ENCODE measurements at places on chromosomes 7 and 10.

DNA sequence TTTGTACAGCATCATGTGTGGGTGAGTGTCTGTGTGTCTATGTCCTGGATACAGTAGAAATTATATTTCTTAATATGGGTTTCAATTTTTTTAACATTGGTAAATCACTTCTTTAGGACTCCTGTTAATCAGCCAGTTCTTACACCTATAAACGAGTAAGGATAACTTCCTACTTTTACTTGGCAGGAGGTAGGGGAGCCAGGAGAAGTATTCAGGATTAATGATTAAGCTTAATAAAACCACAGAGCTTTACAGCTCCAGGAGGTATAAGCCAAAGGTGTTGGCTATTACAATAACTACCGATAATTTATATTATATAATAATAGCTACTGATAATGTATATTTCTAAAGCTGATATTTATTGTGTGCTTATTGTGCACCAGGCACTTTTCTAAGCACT lies 1.7 kb upstream of the FAM3C start:
- DNase-seq: no peak

GRCh38 chr10:124344931-124345330 lies 73.8 kb downstream of the OAT start:
- no peak for DNase-seq

- DNase-seq: no peak
Observed at GRCh38 chr7:27418541-27418940, 175.9 kb downstream of the EVX1 start.

DNA sequence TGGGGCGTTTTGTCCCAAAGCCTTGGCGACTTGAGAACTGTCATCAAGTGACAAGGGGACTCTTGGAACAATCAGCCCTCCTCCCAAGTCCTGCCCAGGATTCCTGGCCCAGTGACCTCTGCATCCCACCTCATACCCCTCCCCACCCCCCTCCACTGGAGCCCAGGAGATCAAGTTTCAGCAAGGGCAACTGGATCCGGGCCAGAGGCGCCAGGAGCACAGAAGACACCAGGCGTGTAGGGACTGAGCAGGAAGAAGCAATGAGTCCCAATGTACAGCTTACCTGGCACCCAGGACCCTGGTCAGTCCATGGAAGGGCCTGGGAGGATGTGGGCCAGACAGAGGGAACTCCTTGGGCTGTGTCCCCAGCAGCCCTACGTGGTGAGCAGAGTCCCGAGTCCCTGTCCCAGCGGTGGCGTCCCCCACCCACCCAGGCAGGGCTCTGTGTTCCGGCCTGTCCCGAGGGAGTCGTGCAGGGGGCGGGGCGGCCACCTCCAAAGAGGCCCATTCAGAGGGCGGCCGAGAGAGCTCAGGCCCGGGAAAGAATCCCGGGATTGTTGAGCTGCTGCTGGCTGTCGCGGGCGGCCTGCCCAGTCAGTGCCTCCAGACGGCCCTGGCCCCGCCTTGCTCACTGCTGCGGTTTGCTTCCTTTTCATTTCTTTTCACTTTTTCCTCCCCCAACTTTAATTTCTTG lies 254.1 kb downstream of the TNS3 start:
- DNase-seq: no peak

- DNase-seq: peak; percentile 6
Observed at GRCh38 chr7:90262438-90262837, 17.5 kb downstream of the CFAP69 start.

DNA sequence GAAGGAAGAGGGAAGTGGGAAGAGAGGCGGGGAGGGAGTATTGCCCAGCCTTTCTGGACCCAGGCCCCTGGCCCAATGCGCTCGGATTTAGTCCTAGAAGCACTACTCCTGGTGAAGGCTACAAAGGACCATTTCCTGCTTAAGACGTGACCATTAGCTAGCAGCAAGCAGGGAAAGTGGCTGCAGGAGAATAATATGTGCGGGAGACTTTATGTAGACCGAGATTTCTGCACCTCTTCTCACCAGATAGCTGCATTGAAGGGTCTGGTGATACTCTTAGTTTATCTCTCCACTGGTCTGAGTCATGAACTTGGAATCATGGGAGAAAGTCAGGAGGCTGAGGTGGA lies 3.1 kb downstream of the VAX1 start:
- DNase-seq: no peak

- peak; percentile 18 for DNase-seq
Observed at GRCh38 chr10:12042409-12042796, 206 bp downstream of the UPF2 start.

DNA sequence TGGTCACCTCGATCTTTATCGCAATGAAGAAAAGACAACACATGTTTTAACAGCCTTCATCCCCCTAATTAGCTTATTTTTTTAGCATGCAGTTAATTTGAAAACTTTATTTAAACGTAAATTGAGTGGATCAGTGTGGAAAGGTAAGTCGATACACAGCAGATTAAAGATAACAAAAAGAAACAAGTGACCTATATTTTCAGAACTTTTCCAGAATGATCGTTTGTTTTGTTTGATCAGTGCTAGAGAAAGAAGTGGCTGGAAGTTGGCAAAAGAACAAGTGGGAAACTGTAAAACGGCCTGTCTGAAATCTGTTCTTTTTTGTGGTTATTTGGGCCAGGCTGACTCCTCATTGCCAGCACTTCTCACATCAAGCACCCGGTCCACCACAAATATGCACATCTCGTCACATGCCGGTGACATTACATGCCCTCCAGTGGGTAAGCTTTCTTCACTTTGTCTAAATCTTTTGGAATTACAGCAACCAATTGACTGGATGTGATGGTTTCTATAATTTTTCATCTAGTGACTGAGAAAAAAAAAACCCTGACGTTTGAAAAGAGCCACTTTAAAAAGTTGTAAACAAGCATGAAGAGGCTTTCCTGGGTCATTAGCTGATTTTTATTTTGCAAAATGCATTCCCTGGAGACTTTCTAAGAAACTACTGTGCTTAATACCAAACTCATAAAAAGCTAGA lies 33.2 kb downstream of the C7orf33 start:
- no peak for DNase-seq

GRCh38 chr10:89206402-89207180 lies 526 bp downstream of the CH25H start:
- peak; percentile 17 for DNase-seq

GRCh38 chr7:51267169-51267568 lies 49.4 kb downstream of the COBL start:
- no peak for DNase-seq

DNA sequence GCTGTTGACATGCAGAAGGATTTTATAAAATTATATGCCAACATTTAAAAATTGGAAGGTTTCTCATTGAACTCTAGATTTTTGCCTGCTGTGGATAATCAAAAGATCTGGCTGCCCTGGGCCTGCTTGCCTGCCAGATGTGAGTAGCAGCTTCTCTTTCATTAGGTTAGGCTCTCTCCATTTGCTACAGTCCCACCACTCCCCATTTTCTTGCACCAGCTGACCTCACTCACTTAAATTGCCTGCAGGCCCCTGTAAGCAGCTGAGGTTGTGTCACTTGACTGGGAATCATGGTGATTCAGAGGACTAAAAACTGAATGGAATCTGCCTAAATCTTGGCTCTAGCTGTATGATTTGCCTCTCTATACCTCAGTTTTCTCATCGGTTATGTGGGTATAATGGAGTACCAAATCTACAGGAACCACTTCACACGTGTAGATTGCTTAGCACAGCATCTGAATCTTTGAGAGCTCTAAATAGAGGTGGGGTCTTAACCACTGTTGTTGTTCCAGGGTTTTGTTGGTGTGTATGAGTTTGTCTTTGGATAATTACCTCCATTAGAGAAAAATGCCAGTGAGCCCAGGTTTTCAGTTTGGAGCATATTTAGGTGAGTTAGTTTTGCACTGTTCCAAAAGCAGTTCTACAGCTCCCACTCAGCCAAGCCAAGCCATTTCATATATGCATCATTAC lies 18.6 kb upstream of the RAPGEF5 start:
- DNase-seq: no peak

DNA sequence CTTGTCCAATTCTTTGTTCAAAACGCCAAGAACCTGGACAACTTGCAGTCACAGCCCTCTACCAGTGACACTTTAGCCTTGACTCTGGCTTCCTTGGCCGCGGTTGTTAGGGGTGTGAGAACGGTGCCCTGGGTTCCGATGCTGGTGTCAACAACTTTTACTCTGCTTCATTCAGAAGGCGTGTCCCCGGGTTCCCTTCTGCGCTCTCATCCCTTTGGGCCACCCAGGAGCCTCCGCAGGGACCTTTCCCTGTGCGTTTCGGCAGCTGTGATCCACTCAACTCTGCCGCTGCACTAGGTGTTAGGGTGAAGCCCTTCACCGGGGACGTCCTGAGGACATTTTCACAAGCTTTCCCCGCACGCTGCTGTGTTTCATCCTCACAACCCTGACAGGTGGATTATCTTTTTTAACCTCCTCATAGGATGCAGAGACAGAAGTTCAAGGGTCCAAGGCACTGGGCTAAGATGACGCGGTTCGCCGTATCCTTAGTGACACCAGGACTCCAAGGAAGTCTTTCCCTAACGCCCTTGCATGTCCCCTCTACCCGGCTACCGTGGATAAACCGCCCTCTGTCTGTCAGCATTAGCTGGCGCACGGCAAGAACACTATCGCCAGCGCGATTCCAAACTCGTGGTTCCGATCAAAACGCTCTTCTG lies 133.5 kb upstream of the SHH start:
- no peak for DNase-seq

DNA sequence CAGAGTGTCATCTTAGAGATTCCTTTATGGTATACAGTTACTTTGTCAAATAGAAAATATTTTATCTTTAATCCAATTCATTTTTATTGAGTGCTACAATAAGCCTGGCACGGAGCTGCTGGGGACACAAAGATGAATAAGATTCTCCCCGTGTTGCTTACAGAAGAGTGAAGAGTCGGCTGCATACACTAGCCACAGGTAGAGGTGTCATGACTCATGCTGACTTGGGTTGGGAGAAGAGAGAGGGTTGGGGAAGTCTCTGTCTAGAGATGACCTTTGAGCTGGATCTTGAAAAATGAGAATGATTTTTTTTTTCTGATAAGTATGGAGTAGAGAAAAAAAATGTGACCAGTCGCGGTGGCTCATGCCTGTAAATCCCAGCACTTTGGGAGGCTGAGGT lies 289.9 kb upstream of the CELF2 start:
- no peak for DNase-seq

GRCh38 chr10:78185693-78186055 lies 152.0 kb downstream of the RPS24 start:
- no peak for DNase-seq

GRCh38 chr10:79418886-79419595 lies 26.4 kb downstream of the ZCCHC24 start:
- no peak for DNase-seq

- no peak for DNase-seq
Observed at GRCh38 chr10:85926986-85927385, 439.6 kb downstream of the GRID1 start.

- DNase-seq: no peak
Observed at GRCh38 chr10:109924967-109925620, 1.8 kb upstream of the XPNPEP1 start.

DNA sequence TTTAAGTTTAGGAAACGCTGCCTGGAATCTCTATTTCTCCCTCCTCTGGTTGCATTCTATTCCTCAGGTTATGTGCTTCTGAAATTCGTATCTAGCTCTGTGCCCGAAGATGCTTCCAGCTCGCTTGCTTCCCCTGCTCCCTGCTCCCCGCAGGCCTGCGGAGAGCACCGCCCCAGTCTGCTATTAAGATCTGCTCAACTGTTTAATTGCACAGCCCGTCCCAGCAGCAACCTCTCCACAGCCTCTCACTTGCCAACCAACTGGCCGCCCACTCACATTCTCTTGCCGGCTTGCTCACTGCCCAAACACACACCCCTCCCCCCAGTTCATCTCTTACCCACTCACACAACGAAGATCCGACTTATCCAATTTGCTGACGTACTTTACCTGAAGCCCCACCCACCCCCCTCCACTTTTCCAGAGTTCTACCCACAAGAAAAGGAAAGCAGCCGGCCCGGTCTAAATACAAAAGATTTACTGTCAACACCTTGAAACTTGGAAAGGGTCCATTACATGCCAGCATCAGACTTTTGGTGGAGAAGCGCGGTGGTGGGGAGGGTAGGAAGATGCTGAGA lies 167.3 kb upstream of the KLF14 start:
- no peak for DNase-seq

Data from NCI-H345 (cell line).